ENCODE measurements at places on chromosomes 6 and 20.
A peak's percentile ranks its signal among the peaks of the same experiment; 100 is the strongest.

GRCh38 chr20:19603376-19603750 is 154.7 kb upstream of the RIN2 start:
- DNase-seq: no peak

DNA sequence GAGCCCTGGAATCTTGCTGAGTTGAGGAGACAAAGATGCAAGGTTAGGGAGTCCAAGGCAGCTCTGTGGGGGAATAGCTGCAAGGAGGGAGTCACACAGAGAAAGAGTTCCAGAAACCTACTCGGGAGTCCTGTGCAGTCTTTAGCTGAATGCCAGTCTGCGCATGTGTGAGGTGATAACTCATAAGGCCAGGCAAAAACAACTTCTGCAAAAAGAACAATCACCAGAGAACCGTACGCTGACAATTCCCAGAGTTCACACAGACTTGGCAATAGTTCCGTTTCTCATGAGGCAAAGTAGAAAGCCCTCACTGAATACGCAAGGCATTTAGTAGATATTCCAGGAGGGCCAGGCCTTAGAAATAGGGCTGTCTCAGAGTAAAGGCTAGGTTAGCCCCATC is 135.2 kb upstream of the TAB2 start:
- no peak for DNase-seq

- no peak for DNase-seq
Measured at GRCh38 chr20:46119028-46119546, 973 bp downstream of the CD40 start.

DNA sequence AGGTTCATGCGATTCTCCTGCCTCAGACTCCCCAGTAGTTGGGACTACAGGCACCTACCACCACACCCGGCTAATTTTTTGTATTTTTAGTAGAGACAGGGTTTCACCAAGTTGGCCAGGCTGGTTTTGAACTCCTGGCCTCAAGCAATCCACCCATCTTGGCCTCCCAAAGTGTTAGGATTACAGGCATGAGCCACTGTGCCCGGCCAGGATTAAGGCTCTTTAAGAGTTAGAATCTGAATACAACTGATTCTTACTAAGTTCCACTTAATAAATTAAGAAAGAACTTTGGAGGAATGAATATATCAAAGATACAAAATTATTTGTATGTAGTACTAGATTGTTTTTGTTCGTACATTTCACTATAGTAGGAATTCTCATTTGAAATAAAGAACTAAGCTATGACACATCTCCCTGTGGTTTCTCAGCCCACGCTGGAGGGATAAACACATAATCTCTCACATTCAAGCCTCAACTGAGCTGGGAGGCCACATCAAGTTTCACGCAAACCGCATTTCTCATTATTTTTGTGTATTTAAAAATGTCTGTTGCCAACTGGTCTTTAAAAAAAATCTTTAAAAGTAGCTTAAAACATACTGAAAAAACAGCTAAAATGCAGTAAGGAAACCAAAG is 34.2 kb downstream of the DTNBP1 start:
- DNase-seq: no peak

- no peak for DNase-seq
Measured at GRCh38 chr20:3156811-3157619, 2.6 kb downstream of the FASTKD5 start.

DNA sequence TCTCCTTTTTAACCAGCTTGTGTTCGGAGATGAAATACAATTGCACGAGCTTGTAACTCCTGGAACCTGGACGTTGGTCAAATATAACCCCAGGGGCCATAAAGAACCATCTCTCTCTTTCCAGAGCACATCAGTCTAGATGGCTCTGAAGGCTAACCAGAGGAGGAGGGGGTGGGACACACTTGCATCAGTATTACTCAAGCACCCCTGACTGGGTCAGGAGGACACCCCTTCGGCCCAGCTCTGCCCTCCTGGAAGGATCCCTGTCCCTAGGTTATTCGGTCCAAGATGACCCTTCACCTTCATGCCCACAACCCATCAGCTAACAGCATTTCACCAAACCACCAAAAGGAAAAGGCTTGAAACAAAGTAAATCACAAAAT is 67.1 kb downstream of the FYN start:
- DNase-seq: no peak

GRCh38 chr6:55011034-55011433 is 163.3 kb upstream of the HCRTR2 start:
- no peak for DNase-seq

DNA sequence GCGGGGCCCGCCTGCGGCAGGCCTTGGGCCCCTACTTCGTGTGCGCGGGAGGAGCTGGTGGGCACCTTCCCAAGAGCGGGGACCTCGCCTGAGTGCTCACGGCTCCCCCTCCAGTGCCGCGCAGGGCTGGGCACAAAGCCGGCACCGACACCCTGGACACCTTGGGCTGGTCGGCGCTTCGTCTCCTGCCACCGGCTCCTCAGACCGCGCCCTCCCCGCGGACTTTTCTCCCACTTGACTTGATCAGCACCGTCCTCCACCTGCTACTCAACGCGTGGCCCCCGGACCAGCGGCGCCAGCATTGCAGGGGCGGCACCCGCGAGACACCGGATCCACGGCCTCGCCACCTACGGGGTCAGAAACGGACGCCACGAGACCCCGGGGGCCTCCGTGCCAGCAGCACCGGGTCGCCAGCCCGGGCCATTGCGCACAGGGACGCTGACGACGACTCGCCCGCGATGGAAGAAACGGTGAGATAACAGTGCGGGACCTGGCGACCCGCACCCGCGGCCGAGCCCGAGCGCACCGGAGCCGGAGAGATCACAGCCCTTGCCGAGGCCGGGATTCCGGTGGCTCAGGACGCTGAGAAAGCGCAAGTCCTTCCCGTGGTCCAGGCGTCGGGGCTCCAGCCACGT is 154.2 kb downstream of the DLL1 start:
- no peak for DNase-seq

GRCh38 chr6:10312445-10312844 is 102.4 kb downstream of the TFAP2A start:
- DNase-seq: no peak

DNA sequence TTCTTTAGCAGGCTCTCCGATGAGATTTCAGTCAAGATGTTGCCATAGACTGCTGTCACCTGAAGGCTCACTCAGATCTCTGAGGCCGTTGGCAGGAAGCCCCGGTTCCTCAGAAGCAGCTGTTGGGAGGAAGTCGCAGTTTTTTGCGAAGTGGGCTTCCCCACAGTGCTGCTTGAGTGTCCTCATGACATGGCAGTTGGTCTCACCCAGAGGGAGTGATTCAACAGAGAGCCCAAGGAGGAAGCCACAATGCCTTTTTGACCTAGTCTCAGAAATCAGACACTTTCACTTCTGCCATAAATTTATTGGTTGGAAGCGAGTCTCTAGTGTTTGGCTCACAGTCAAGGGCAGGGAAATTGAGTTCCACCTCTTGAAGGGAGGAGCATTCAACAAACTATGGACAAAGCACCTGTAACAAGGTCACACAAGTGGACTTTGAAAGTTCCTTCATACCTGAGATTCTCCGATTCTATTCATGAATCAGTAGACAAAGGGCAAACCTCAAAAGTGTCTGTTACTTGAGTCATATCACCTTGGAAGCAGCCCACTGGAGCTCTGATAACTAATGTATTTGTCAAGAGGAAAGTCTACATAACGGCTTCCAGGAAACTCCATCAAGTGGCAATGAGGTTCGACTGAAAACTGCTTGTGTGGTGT is 208.3 kb downstream of the TASP1 start:
- no peak for DNase-seq

DNA sequence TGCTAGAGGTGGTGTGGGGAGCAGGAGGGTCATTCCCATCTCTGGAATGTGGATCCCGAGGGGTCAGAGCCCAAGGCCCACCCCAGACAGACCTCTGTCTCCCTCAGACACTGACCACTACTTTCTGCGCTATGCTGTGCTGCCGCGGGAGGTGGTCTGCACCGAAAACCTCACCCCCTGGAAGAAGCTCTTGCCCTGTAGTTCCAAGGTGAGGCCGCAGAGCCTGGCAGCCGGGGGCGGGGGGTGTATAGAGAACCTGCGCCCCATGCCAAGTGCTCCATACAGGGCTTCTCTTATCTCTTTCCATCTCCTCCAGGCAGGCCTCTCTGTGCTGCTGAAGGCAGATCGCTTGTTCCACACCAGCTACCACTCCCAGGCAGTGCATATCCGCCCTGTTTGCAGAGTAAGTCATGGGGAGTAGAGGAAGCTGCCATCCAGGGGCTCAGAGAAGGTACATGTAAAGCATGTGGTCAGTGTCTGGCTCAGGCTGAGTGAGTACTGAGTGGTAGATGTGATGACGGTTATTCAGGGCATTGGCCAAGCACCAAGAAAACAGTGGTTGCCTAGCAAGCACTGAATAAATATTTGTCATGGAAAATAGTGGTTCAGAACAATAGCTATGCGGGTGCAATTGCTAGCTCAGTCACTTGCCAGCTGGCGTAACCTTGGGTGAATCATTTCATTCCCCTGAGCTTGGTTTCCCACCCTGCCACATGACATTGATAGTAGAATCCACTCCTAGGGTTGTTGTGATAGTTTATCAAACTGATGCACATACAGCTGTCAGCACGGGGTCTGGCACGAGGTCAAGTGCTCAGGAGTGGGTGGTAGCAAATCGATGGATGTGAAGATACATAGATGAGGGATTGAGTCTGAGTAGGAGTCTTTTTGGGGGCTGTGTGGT is 3.5 kb downstream of the PIGT start:
- peak; percentile 99 for DNase-seq

GRCh38 chr6:141029908-141030307 is 1102.8 kb upstream of the GJE1 start:
- no peak for DNase-seq

DNA sequence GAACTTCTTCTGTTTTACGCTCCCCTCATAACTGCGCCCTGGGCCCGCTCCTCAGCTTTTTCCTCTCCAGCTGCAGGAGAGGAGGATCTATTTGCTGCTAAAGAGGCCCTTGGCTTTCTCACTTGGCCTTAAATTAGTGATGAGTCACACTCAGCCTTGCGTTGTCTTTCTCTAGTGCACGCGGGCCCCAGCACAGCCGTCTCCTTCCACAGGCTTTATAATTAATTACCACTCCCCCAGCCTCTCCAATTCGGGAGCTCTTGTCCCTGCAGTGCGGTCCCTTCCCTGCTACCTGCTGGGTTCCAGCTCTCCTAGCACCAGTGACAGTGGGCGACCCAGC is 25.2 kb downstream of the PACSIN1 start:
- no peak for DNase-seq

GRCh38 chr6:136014454-136015437 is 163.2 kb downstream of the PDE7B start:
- no peak for DNase-seq

- no peak for DNase-seq
Measured at GRCh38 chr20:22977047-22977785, 57.9 kb upstream of the SSTR4 start.

GRCh38 chr20:13700761-13701160 is 62.0 kb upstream of the TASP1 start:
- DNase-seq: no peak

GRCh38 chr6:149325648-149326236 is 8.2 kb downstream of the TAB2 start:
- DNase-seq: no peak

DNA sequence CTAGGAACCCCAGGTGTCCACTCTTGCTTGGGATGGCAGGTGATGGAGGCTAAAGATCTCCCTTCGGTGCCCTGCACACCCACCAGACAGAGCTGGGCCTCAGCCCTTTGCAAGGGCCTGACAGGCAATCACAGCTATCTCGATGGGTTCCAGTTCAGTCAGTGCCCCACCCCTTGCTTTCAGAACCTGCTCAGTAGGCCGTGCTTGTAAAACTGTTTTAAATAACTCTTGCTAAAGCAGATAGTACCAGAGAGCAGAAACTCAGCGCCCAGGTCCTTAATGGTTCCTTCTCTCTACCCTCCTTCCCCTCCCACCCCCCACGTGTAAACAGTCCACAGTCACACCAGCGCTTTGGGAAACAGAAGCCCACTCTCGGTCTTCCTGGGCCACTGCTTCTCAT is 39.2 kb downstream of the C6orf132 start:
- no peak for DNase-seq

DNA sequence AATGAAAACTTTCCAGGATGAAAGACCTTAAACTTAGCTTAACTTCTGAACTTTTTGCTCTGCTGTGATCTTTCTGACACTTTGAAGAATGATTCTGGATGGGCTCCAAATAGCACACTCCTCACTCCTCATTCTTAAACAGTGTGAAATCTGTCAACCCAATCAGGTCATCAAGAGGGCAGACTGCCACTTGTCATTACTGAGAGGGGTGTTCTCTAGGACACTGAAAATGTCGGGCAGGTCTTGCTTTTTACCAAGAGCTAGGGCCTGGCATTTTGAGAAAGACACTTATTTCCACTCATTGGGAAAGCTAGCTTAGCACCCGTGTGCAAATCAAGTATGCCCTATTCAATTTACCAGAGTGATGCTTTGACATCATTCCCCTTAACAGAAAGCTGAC is 122.2 kb downstream of the MTFR2 start:
- no peak for DNase-seq

- no peak for DNase-seq
Measured at GRCh38 chr6:139508576-139508975, 134.1 kb upstream of the CITED2 start.

DNA sequence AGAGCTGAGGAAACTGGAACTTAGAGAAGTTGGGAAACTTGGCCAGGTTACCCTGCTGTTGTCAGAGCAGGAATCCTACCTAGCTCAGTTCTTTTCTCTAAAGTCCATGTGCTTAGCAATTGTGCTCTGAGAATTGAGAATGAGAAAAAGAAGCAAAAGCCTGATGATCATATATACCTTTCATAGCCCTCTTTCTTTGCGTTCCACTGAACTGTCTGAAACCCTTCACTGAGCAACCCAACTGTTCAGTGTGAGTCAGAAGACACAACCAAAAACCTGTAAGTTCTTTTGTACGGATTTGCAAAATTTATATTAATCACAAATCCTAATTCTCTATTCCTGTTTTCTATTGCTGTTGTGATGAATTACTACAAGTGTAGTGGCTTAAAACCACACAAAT is 80.6 kb downstream of the PHF3 start:
- DNase-seq: no peak

- DNase-seq: no peak
Measured at GRCh38 chr6:76881414-76881813, 581.9 kb downstream of the HTR1B start.

DNA sequence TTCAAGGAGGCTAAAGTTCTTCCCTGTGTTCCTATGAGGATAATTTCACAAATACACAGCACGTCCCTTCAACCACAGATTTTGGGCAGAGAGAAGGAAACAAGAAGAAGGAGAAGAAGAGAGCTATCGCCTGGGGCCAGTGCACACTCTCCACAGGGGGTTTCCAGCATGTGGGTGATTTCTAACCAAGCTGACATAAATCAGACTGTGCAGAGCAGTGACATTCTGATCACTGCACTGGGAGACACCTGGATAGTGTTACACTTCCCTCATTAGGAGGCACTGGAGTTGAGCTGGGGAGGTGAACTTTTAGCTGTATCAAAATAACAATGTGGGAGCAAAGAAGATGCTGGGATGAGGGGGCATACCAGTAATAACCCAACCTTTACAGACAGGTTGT is 71.8 kb upstream of the CENPW start:
- no peak for DNase-seq

GRCh38 chr6:45657226-45657625 is 279.5 kb upstream of the SUPT3H start:
- no peak for DNase-seq
